Stimulated activated CD4-positive, alpha-beta T cell treated with anti-CD3 and anti-CD28 coated beads, Interleukin-4, amount 100 ng/mL, for 48 hours (primary cell): ENCODE measurements at places on chromosomes 3 and 15.

DNA sequence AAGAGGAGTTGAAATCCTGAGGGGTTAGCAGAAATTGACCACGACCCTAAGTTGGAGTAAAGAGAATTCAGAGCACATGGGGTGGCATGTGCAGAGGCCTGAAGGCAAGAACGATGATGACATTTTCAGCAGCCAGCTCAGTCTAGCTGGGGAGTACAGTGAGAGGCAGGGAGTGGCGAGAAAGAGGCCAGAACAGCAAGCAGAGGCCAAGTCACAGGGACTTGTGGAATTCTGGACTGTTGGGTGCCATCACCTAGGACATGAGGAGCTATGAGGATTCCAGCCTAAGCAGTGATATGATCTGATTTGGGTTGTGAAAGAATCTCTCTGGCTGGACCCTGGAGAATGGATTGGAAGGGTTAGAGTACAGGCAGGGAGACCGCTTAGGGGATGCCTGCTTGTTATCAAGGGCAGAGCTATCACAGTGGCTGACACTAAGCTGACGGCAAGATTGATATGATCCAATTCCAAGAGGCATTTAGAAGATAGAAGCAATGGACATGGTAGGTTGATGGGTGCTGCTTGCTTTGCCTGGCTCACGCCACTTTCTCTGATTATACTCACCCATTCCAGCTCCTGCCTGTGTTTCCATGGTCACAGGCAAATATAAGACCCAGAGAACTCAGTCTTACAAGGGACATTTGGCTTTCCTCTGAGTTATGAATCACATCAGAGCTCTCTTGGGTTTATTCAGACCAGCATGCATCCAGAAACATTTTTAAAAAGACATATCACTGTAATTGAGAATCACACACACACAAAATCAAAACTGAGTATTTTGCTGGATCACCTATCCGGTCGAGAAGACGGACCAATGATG, 66.4 kb downstream of the LRTM1 start:
- DNase-seq: no peak

DNA sequence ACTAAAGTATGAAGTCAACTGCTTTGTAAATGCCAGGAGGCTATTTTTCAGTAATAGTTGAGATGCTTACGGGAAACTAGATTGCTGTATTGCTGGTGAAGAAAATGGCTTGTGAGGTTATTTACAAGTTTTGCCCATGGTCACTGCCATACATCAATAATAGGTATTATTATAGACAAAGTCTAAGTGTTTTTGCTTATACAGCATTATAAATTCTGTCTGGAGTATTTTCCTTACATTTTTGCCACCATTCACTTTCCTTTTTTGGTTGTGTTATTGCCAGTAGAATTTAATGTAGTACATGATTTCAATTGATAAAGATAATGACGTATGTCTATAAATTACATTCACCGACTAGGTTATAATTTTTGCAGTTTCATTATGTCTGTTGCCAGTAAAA, 114.2 kb downstream of the CDIN1 start:
- DNase-seq: no peak

DNA sequence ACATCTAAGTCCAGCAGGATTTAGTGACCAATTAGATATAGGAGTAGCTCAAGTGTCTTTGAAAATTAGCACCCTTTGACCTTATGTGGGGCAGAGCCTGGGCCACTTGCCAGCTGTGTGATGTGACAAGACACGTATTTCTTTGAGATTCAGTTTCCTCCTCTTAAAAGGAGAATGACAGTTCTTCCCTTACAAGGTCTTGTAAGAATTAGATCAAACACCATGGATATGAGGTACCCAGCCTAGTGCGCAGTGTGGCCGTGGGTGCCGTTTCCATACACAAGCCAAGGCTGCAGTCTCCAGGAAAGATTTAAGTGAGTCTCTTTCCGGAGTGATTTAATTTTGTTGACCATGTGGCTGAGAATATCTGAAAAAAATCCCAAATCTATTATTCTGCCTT, 46.3 kb downstream of the ARHGAP31 start:
- DNase-seq: no peak

DNA sequence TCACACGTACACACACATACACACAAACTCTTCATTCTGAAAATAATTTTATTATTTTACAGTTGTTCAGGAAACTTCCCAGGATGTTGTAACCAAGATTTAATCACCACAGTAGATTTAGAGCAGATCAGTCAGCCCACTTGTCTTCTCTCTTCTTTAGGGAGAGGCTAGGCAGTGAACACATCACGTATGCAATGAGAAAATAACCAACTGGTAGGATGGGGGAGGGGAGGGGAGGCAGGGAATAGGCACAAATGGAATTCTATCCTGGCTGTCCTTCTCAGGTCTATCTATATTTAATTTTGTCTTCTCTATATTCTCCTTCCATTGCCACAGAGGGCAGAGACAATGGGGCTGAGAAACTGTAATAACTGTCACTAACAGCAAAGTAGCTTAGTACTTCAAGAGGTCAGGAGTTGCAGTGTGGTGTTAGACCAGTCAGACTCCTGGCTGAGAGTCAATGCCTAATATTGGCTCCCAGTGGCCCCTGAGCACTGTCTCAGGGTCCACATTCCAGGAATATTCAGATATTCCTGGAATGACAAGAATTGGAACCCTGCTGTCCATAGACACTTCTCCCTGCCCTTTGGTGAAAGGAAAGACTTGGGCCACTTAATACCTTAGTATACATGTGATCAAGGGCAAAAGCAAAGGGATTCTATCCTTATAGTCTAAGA, 2.6 kb upstream of the HCLS1 start:
- DNase-seq: no peak

DNA sequence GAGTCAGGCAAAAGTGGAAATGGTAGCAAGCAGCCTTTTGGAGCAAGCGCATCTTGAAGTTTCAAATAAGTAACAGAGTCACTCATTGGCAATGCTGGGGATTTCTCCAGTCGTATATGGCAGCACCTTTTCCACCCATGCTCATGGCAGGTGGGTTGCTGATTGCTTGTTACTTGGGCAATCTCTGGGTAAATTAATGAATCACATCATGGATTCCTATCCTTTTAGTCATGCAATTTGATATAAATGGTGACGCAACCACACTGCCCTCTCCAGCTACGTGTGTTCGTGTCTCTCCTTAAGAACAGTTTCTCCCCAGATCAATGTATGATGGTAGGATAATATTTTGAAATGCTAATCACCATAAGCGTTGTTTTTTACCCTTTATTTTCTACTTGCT, 339.9 kb upstream of the KCNH8 start:
- DNase-seq: no peak

GRCh38 chr15:83308671-83309070, 24.2 kb upstream of the BNC1 start:
- no peak for DNase-seq

DNA sequence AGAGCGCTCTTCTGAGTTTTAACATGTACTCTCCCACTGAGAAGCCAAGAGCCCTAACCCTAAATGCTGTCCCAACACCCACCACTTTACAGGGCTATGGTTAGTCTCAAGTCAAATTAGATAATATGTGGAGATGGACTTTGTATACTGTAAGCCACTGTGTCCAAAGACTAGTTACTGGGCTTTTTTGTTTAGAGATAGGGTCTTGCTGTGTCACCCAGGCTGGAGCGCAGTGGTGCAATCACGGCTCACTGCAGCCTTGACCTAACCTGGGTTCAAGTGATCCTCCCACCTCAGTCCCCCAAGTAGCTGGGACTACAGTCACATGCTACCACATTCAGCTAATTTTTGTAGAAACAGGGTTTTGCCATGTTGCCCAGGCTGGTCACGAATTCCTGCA, 23.2 kb downstream of the ZNF445 start:
- no peak for DNase-seq

DNA sequence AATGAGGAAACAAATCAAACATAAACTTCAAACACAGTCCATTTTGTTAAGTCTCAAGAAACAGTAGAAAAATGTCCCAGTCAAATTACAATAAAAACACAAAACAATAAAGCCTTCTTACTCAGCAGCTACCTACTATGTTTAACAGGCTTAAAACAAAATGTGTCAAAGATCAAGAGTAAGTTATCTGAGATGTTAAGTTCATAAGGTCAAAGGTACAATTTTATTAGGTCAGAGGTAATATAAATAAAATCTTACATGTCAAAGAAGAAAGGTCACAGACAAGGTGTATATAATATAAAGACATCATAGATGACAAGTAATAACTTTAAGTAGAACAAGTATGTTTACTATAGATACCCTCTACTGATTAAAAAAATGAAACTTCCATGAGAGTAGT, 208.3 kb downstream of the SCAPER start:
- DNase-seq: no peak
